ENCODE measurements at places on chromosomes 13 and 19.

GRCh38 chr19:50192463-50193211 lies 10.8 kb upstream of the MYH14 start:
- no peak for DNase-seq

- DNase-seq, result no peak
Measured at GRCh38 chr13:36323951-36324566, 22.1 kb downstream of the SPART start.

- no peak for DNase-seq
Measured at GRCh38 chr13:79647533-79647932, 166.6 kb downstream of the NDFIP2 start.

DNA sequence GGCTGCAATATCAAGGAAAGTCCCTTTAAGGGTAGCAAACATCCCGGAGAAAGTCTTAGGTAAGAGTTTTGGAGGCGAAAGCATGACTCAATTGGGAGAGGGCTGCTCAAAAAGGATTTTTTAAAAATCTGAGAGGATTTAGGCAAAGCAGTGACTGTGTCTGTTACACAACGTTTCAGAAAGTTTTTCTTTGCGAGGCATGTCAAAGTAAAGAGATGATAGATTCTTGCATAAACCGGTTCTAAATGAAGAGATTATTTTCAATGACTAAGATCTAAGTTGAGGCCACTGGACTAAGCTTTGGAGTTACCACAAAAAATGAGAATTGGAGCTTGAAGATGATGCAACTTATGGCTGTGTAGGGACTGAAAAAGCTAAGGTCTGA lies 43.7 kb upstream of the ENOX1 start:
- no peak for DNase-seq

DNA sequence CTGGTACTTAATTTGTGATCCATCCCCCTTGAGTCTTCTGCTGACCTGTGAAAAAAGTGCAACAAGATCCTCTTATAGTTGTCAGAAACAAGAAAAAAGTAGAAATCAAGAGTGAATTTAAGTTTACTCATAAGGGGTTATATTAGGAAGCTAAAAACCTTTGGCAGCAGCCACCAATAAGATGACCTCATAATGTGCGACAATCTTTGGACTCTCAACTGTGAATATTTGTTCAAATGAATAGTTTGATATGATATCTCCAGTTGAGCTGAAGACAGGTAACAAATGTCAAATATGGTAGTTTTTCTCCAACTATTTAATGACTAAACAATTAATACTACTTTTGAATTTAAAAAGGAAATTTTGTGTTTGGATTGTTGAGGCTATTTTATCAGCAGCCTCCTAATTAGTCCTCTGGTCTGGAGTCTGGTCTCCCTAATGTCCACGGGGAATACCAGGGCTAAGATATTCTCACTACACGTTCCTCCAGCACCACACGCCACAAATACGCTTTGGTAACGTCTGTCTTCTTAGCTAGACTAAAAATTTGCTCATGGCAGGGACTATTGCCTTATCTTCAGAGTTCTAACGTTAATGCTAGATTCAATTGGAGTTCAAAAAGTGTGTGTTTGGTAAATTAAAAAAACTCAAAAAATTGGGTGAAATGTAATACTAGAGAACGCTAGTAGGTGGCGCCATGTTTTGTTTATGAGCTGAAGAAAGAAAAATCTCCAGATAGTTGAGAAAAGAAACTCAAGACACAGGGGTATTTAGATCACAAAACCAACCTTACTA lies 51.0 kb upstream of the PDX1 start:
- DNase-seq, result no peak

GRCh38 chr19:1944916-1945561 lies 4.1 kb downstream of the CSNK1G2 start:
- no peak for DNase-seq
